ENCODE measurements at places on chromosomes 16 and 17.

DNA sequence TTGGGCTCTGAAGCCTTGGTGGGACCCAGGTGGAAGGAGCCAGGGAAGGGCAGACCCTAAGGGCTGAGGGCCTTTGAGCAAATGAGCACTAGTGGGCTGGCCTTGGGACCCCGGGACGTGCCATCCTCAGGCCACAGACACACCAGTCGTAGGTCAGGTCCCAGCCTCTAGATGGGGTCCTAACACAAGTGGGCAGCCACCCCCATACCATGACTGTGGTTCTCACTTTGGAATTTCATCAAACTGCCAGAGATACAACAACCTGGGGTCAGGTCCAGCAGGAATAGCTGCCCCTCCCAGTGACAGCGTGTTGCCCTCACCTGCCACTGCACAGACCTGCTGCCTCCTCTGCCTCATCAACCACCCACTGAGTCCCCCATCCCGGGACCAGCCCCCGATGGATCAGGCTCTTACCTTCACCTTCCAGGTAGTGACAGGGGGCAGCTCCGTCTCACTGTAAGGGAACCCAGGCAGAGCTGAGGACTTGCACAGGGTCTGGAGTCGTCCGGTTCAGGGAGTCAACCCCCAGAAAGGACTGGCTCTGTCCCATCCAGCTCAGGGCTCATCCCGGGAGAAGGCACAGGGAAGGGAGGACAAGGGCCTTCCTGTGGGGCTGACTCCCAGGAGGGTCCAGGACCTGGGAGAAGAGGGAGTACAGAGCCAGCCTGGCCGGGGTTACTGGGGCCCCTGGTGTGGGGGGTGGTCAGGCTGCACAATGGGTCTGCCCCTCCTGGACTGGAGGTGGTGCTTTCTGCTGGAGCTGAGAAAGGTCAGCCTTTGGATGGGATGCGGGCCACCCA, 40.0 kb downstream of the LGALS9 start:
- no peak for DNase-seq

GRCh38 chr16:72284042-72284789, 112.3 kb upstream of the PMFBP1 start:
- DNase-seq, result no peak

DNA sequence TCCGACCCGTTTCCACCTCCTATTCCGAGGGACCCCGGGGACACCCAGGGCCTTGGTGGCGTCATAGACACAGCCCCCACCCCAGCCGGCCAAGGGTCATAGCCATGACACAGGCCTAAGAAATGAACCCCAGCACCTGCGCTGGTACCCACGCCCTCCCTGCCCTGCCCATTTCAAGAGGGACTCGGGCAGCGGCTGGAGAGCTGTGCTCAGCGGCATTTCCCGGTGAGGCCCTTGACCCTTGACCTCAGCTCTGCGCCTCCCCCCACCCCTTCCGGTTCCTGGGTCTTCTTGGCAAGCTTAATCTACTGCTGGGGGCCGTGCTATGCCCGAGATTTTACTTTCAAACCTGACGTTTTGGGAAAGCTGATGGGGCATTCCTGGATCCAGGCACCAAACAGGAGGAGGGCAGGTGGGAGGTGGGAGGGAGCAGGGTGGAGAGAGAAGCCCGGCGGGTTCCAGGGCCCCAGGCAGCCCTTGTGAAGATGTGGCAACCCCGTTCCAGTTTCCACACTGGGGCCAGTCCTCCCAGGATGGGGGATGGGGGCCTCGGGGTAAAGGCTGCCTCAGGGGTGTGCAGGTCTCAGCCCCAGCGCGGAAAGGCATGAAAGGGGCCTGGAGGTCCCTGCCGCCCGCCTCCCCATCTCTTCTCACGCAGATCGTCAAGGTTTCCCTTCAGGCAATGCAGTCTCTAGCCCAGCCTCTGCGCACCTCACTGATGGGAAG, at the start of gene SLC22A31:
Gene SLC22A31, minus strand, starts transcription at position 414 of the 726 bp plus-strand sequence. Its CDS starts 36 bp downstream, at position 378.
- no peak for DNase-seq

- no peak for DNase-seq
These were observed 241.3 kb upstream of the ZFHX3 start for GRCh38 chr16:73289232-73289631.

DNA sequence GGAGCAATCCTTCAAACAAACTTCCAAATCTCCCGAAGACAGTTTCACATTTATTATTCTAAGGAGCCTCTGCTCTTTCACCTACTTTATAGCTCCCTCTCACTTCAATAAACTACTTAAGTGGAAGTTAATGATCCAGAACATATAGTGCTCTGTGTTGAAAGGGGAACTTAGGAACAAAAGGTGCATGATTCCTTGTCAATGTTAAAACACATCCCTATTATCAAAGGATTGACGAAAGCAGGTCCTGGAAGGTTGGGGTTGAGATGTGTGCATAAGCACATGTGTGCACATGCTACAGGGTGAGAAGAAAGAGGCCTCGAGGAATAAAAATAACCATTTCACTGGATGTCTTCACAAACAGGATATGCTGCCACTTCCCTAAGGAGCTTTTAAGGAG, 170.3 kb downstream of the SLC39A11 start:
- no peak for DNase-seq
